ENCODE measurements at places on chromosomes 13 and 19. TPM values are rescaled to one million over a fixed set of nuclear protein-coding genes. Genes with fewer than 3 reads are reported as not detected.

- DNase-seq, result no peak
Measured at GRCh38 chr19:28501976-28502375, 711.0 kb downstream of the UQCRFS1 start.

DNA sequence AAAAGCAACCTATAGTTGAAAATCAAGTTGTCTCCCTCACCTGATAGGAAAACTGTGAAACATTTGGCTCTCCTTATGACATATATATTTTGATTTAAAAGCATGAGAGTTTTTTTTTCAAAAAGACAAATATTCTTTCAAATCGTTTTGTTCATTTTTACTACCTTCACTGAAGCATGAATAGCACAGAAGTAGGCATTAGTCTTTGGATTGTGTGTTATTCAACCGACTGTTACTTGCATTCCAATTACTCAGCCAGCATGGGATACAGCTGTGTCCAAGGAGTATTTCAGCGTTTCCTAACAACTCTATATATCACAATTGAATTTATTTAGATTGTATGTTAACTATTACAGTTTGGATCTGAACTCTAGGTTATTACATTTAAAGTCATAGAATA is 135.2 kb downstream of the PCDH9 start:
- no peak for DNase-seq

RFPL4A gene
- 2.5 TPM for total RNA-seq

IFNL1 gene
- not detected for total RNA-seq

RNF17 gene
- not detected for total RNA-seq

Measured in tongue (tissue), 3 donors.